Posterior cingulate gyrus (tissue), 11 donors: ENCODE measurements at places on chromosomes 3 and 15.

GRCh38 chr3:152466784-152467183, 198.1 kb downstream of the MBNL1 start:
- DNase-seq, result no peak

GRCh38 chr15:26981492-26981891, 10.5 kb downstream of the GABRG3 start:
- DNase-seq, result no peak

- no peak for DNase-seq
These were observed 83.5 kb upstream of the P3H2 start for GRCh38 chr3:190204200-190204599.

GRCh38 chr3:179308001-179308400, 14.8 kb upstream of the ZNF639 start:
- DNase-seq, result no peak

- no peak for DNase-seq
These were observed 65.4 kb upstream of the ACAD9 start for GRCh38 chr3:128814060-128814459.

- DNase-seq, result no peak
These were observed 57.9 kb downstream of the PPP2R3A start for GRCh38 chr3:136023264-136023978.

- no peak for DNase-seq
These were observed 42.2 kb downstream of the GOLGA6L10 start for GRCh38 chr15:82306791-82307713.

DNA sequence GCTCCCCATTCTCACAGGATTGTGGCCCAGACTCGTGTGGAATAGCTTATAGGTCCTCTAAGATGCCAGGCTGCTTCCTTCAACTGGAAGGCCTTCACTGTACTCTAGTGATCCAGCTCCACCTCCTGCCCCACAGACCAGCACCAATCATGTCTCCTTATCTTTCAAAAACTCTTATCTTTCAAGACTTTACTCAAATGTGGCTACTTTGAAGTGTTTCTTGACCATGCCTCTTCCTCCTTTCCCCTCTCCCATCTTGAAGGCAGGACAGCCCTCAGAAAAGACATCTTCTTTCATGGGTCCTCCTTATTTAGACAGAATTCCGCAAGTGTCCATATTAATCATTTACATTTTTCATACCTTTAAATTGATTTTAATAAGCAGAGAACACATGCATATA, 142.3 kb downstream of the CHST2 start:
- DNase-seq, result no peak

GRCh38 chr3:106542101-106542769, 673.4 kb upstream of the CBLB start:
- no peak for DNase-seq

DNA sequence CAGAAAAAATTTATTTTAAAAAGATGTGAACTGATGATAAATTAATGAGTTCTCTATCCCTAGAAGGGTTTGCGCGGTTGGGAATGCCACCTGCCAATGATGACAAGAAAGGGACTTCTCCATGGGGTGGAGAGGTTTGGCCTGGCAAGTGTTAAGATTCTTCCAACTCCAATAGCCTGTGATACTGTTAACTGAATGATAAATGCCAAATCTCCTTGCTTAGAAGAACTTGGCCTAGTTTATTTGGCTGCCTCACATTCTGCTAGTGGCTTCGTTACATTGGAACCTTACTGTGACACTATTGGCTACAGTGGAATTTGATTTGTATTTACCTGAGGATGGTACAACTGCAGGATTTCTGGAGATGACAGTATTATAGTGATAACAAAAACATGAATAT, 91.7 kb upstream of the CCNL1 start:
- DNase-seq, result no peak

DNA sequence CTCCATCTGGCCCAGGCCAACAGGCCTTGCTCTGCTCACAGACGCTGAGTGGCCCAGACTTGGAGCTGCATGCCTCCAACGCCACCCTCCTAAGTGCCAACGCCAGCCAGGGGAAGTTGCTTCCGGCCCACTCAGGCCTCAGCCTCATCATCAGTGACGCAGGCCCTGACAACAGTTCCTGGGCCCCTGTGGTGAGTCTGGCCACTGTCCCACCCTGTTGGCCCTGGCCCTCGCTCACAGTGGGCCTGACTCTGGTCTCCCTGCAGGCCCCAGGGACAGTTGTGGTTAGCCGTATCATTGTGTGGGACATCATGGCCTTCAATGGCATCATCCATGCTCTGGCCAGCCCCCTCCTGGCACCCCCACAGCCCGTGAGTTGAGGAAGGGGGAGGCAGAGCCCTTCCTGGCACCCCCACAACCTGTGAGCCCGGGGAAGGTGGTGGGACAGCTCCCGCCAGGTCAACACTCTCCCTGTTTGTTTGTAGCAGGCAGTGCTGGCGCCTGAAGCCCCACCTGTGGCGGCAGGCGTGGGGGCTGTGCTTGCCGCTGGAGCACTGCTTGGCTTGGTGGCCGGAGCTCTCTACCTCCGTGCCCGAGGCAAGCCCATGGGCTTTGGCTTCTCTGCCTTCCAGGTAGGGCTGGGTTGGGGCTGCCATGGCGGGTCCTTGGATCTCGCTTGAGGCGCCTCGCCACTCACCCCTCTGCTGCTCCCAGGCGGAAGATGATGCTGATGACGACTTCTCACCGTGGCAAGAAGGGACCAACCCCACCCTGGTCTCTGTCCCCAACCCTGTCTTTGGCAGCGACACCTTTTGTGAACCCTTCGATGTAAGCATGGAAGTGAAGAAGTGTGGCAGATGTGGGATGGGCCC, 10.0 kb downstream of the NT5DC2 start:
- DNase-seq, result peak; percentile 47

GRCh38 chr3:172034786-172035685, 4.3 kb upstream of the FNDC3B start:
- no peak for DNase-seq

- DNase-seq, result peak; percentile 64
These were observed 187.1 kb upstream of the DNAJC19 start for GRCh38 chr3:181176601-181177000.

- no peak for DNase-seq
These were observed 354.7 kb downstream of the MCTP2 start for GRCh38 chr15:94586099-94586498.

DNA sequence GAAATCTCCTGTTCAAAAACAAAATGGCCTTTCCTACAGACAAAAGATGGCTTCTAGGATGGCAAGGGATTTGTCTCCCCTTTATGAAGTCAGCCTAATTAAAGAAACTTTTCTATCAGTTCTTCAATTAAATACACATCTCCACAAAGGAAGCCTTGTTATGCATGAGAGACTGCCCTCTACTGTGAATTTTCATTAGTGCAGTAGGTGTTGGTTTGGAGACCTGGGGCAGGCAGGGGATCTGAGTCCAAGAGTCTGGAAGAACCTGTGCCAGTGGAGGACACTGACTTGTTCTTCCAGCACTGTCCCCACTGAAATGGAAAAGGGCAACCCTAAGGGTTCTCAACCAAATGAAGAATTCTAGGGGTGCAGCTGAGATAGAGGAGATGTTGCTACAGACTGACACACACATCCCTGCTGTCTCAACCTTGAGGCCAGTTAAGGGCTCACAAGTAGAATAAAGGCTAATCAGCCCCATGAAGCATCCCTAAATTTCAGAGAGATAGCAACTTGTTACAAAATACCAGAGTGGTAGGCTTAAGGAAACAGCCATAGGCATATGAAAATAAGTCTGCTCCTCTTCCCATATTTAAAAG, 174.0 kb upstream of the PRICKLE2 start:
- peak; percentile 27 for DNase-seq

DNA sequence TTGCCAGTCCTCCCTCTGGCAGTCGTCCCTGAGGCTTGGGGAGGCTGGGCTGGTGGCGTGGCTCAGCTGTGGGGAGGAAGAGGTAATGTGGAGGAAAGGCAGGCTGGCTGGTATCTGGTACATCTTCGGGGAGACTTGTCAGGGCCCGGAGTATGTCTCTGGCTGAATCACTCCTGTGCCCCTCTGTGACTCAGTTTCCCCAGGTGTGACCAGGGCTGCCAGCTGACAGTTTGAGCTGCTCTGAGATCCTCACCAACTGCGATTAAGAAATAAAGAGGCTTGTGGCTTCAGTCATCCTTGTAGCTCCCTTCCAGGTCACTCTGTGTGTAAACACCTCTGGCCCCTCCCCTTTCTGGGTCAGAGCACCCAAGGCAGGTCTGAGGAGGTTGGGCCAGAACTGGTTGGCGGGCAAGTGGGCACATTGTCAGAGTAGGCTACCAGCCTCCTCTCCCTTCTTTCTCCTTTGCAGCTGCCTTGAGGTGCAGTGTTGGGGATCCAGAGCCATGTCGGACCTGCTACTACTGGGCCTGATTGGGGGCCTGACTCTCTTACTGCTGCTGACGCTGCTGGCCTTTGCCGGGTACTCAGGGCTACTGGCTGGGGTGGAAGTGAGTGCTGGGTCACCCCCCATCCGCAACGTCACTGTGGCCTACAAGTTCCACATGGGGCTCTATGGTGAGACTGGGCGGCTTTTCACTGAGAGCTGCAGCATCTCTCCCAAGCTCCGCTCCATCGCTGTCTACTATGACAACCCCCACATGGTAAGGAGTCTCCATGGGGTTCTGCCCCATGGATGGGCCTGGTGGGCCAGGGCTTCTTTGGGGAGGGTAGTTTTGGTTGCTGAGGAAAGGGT, 3.0 kb downstream of the TEX264 start:
- peak; percentile 77 for DNase-seq

- DNase-seq, result no peak
These were observed 21.0 kb downstream of the MELTF start for GRCh38 chr3:197008436-197009209.

DNA sequence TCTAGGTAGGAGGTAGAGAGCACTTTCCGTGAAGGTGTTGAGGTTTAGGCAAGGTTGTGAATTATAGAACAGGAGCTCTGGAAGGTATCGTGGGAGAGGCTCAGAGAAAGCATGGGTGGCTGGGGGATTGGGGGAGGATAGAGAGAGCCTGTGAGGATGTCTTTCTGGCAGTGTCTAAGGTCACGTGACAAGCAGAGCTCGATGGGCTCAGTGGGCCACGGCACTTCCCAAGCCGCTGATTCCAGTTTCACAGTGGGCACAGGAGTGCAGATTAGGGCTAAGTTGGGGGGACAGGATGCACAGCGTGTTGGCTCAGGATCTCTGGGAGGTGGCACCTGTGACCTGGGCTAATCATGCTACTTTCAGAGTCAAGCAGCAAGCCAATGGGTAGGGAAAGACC, 52.0 kb downstream of the CEMIP start:
- DNase-seq, result no peak

DNA sequence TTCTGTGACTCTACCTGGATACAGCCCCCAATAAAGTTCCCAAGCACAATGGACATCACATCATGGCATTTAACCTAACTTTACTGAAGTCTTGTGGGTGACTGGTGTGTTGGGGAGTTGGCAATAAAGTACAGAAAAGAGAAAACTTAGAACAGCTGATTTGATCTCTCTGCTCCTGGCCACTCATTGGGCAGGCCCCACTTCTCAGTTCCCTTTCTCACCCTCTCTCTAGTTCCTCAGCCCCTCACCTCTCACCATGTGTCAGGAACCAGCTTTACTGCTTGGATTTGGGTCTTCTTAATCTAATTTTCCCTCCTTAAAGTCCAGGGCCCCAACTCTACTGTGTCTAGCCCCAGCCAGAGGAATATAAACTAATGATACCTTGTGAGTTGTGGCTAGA, 713 bp upstream of the MUC13 start:
- DNase-seq, result no peak

DNA sequence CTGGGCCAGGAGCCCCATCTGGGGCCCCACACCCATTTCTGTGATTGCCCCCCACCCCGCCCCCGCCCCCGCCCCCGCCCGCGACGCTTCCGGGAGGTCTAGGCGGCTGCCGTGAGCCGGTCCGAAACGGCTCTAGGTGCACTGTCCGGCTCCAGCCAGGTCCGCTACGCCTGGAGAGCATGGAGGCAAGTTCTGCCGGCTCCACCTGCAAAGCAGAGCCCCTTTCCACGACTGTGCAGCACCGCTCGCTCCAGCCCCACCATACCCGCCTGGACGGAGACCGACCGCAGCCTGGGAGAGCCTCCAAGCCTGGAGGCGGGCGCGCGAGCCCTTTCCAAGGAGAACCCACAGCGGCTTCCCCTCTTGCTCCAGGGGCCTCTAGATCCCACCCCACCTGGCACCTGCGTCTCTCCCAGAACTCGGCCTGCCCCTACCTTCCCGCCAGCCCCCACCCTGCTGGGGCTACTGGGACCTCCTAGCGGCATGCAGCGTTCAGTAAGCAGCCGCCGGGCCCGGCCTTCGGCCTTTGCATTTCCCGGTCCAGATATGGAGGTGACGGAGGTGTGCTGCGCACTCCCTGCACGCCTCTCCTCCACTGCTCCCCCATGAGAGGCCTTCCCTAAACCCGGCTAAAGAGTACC, 66.2 kb downstream of the KLF13 start:
- peak; percentile 31 for DNase-seq

DNA sequence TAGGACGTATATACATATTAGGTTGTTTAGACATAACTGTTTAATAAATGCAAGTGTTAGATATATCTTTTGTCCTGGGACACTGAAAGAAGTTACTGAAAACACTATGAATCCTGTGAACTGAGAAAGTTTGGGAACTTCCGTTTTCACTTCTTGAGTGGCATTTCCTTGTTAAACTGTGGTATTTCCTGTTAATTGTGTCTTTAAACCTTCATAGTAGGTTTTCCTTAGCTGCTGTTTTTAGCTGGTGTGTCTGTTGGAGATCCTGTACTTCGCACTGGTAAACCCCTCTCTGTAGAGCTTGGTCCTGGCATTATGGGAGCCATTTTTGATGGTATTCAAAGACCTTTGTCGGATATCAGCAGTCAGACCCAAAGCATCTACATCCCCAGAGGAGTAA, 37.1 kb downstream of the ATP6V1A start:
- no peak for DNase-seq

GRCh38 chr3:46162975-46163555, 45.0 kb downstream of the CCR1 start:
- DNase-seq, result no peak

DNA sequence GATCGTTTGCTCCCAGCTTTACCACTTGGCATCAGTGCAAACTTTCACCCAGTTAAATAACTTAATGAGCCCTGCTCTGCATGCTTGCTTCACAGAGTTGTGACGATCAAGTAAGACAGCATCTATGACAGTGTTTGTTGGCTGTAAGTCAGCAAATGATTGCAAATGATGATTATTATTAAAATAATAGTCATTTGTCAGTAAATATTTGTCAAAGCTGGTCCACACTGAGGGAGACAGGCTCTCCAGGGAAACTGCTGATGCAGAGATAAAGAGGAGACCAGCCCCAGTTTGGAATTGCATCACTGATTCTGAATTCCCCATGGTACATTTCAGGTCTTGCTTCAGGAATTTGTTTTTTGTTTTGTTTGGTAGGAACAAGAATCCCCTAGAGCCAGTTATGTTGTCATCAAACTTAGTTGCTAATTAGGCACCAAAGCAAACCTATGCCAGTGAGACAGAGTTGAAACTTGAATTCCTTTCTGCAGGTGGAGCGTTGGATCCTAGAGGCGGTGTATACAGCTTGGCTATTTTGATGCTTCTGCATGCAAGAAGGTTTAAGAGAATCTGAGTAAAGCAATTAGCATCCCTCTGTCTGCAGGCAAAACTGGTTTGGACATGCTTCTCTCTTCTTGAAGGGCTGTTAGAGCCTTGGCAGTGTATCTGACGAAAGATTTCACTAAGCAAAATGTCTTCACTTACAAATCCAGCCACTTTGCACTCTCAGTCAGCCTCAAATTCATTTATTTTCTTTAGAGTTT, 338.6 kb upstream of the TPRG1 start:
- DNase-seq, result no peak

GRCh38 chr3:64546856-64547255, 140.9 kb downstream of the ADAMTS9 start:
- DNase-seq, result no peak

- DNase-seq, result no peak
These were observed 123.8 kb upstream of the ZBTB20 start for GRCh38 chr3:115270849-115271248.

- no peak for DNase-seq
These were observed 3.4 kb upstream of the DZIP1L start for GRCh38 chr3:138118612-138119422.

- DNase-seq, result no peak
These were observed 68.8 kb upstream of the TMEM115 start for GRCh38 chr3:50428007-50428633.
